Substantia nigra (tissue), 51 donors: ENCODE measurements at places on chromosomes 6 and 20.

- DNase-seq = no peak
Observed at GRCh38 chr6:32887616-32888015, 33.6 kb downstream of the PSMB9 start.

DNA sequence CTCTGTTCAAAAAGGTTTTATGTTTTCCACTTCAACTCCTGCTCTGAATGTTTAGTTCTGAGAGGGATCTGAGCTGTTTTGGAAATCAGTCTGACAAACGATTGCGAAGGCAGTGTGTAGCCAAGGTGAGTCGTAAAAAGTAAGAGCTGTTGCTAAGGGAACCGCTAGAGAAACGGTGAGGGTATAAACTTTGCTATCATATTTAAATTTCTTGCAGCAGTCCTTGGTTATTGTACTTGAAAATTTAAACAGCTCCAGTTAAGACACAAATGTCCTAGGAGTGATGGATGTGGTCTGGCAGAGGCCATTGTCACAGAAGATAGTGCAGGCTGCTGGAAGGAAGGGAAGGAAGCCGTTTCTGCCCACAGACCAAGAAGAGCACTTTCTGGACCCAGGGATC is 64.9 kb upstream of the CITED2 start:
- no peak for DNase-seq

- DNase-seq = no peak
Observed at GRCh38 chr20:38338849-38339520, 7.3 kb upstream of the LBP start.

- DNase-seq = no peak
Observed at GRCh38 chr6:166904101-166904746, 52.1 kb downstream of the RNASET2 start.

DNA sequence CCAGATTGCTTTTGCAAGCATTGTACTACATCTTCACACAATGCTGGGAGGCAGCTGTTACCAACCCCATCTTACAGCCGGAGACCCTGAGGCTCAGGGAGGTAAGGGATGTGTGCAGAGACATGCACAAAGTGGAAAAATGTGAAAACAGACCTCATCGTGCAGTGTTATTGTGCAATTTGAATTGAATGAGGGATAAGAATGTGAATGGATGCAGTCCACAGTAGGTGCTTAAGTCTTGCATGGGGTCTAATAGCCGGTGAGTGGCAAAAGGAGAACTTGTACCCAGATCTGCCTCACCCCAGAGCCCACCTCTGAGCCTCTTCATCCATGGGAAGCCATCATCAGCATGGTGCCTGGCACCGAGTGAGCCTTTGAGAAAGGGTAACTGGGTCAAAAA is 42.1 kb downstream of the SLC52A3 start:
- no peak for DNase-seq

DNA sequence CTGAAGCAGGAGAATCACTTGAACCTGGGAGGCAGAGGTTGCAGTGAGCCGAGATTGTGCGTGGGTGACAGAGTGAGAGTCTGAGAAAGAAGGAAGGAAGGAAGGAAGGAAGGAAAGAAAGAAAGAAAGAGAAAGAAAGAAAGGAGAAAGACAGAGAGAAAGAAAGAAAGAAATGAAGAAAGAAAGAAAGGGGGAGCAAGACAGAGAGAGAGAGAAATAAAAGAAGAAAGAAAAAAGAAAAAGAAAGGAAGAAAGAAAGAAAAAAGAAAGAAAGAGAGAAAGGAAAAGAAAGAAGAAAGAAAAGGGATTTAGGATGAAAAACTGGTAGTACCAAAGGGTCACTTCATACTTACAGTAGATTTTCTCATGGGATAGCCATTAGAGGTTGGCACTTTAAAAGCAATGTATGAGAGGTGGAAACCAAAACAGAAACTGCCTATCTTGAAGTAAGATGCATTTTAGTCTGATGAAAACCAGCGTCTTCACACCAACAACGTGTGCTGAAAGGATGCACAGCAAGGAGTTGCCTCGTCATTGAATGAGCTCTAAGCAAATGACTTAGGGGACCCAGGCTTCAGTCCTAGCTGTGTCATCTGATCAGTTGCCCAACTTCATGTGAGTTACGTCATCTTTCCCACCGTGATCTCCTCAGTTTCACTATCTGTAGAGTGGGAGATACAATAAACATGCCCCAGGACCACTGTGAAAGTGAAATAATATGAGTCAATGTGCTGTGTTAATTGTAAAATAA is 133.9 kb upstream of the NEDD9 start:
- no peak for DNase-seq

GRCh38 chr6:116314878-116315277 is 35.1 kb upstream of the TSPYL1 start:
- DNase-seq = no peak

GRCh38 chr6:124078169-124078568 is 274.5 kb downstream of the NKAIN2 start:
- no peak for DNase-seq

DNA sequence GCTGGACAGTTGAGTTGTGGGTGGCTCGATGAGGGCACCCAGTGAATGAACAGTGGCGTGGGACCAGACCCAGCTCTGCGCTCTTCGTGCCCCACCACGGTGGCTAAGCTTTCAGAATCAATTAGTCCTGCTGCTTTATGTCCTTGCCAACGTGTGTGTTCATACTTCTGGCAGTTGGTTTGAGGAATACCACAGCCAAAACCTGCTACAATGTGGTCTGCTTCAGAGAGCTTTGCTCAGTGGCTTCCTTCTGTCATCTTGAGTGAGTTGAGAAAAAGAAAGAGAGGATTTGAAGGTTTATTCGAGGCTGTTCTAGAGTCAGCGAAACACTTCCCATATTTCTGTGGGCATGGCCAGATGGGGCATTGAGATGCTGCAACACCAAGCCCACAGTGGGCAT is 39.5 kb upstream of the SLC22A2 start:
- no peak for DNase-seq

DNA sequence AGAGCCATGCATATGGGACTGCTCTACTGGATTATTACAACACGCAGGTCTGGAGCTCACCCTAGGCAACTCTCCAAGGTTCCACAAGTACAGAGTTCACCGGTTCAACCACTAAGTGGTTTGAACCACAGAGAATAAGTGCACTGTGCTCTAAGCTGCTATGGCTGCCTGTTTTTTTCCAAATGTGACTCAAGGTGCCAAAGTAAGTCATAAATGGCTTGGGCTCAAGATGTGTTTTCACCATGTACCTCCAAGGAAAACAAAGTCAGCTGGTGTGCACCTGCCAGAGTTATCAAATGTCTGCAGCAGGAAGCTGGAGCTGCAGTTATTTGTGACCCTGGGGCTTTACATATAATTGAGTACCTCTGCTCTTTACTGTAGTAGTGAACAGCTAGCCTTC is 76.7 kb downstream of the PREP start:
- DNase-seq = no peak

GRCh38 chr6:146767632-146768031 is 168.9 kb downstream of the ADGB start:
- DNase-seq = no peak

DNA sequence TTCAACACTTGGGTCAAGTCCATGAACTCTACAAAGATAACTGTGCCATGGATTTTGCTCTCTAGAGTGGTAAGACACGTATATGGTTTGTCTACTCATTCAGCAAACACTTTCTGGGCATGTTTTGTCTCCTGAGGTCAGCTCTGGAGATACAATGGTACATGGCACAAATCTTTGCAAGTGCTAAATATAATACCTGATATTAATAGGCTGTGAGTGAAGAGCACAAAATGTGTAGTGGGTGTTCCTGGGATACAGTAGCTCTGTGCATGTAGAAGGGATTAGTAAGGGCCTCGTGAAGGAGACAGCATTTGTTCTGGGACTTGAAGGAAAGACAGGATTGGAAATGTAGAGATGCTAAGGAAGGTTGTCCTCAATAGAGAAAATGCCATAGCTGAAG is 360.9 kb downstream of the BCKDHB start:
- no peak for DNase-seq

- DNase-seq = peak; percentile 80
Observed at GRCh38 chr6:33298773-33299236, at the start of gene RGL2. Gene RGL2, minus strand, starts transcription at chr6:33298942. Its CDS starts 332 bp downstream, at chr6:33298610.

GRCh38 chr6:153023977-153024708 is 21.6 kb upstream of the MTRF1L start:
- no peak for DNase-seq

GRCh38 chr6:33014841-33015634 is 5.6 kb upstream of the HLA-DOA start:
- DNase-seq = peak; percentile 3

GRCh38 chr6:54613596-54613995 is 233.0 kb upstream of the FAM83B start:
- no peak for DNase-seq

DNA sequence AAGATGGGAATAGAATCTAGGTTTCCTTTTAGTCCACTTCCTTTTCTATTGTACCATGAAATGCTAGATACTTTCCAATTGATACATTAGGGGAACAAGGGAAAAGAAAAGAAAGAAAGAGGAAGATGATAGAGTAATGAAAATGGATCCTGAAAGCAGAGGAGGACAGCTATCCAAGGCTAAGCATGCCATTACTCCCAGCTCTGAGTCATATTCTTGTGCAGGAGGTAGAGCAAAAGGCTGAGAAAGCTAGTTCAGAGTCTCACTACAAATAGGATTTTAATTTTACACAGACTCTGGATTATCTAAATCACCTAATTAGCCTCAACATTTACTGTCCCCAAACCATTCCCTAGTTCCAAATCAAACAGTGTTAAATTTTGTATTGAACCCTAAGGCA is 23.6 kb downstream of the RWDD2A start:
- DNase-seq = no peak

DNA sequence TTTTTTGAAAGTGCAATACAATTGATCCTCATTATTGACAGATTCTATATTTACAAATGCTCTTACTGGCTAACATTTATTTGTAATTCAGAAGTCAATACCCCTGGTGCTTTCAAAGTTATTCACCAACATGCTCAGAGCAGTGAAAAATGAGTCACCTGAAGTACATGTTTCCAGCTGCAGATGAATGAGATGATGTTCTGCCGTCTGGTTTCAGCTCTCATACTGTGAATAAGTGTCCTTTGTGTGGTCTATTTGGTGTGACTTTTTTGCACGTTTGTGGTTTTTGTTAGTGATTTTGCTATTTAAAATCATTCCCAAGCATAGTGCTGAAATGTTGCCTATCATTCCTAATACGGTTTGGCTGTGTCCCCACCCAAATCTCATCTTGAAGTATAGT is 22.3 kb upstream of the EYA4 start:
- DNase-seq = no peak

- peak; percentile 6 for DNase-seq
Observed at GRCh38 chr20:40470445-40471260, 218.4 kb downstream of the MAFB start.

DNA sequence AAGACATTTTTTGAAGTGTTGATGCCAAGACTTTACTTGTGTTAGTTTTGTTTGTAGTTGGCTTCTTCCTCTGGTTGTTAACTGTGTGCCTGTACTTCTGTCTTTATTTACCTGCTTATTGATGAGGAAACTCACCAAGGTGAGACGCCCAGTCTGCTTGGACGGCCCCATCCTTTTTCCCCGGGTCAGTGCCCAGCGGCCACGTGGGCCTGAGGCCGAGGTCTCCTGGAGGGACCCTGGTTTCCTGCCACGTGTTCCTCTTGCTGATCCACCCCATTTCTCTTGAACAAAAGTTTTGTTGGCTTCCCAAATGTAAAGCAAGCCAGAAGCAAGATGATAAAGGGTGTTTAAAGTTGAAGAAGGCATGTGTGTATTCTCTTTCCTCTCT is 24.8 kb downstream of the DUSP22 start:
- no peak for DNase-seq

DNA sequence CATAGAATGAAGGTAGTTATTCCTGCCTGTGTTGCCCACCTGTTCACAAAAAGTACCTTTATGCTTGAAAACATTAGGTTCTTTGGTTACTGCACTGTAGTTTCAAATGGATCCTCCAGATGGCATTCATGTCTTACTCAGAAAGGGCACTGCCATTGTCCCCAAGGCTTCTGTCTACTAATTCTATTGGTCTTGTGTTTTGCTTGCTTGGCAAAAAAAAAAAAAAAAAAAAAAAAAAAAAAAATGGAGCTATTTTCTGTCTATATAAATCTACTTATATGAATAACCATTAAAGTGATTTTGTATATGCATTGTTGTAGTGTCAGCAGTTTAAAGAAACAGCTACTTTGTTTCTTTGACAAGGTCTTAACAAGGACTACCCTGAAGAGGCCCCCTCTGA is 12.7 kb upstream of the EFHC1 start:
- no peak for DNase-seq
